Activated CD8-positive, alpha-beta memory T cell treated with anti-CD3 and anti-CD28 coated beads for 4 hours (primary cell): ENCODE measurements at places on chromosomes 3 and 15.

DNA sequence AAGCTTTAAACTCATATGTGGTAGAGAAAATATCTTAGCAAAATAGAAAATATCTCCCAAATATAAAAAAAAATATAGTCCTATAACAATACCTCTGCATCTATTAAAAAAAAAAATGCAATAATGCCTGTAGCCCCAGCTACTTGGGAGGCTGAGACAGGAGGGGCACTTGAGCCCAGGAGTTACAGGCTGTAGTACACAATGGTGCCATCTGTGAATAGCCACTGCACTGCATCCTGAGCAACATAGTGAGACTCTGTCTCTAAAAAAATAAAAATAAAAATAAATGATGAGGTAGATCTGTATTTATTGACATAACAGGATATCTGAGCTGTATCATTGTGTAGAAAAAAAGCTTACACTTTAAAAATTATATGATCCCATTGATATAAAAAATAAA is 70.4 kb downstream of the PFN2 start:
- DNase-seq, result no peak

DNA sequence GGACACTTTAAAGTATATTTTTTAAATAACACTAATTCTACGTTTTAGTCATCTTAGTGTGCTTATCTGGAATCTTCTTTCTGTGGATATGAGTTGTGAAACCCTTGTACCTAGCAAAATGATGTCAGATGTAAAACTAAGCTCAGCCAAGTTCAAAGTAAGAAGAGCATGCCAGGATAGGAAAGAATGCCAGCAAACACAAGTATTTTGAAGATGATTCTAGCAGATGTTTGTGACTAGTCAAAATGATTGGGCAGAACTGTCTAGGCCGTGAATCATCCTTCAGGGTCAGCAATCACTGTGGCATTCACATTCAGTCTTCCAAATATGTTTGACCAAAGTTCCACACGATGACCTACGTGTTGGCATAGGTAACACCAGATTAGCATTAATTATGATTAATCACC is 5.4 kb upstream of the PLOD2 start:
- DNase-seq, result no peak

- DNase-seq, result no peak
These were observed 2.9 kb downstream of the KLHL24 start for GRCh38 chr3:183638101-183638852.

DNA sequence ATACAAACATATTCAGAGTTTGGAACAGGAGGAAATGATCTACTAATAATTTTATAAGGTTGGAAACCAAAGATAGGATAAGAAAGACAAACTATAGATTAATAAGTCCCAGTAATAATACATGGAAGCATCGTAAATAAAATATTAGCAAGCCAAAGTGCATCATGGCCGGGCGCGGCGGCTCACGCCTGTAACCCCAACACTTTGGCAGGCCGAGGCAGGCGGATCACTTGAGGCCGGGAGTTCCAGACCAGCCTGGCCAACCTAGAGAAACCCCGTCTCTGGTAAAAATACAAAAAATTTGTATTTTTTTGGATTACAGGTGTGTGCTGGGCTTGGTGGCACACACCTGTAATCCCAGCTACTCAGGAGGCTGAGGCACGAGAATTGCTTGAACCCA is 14.9 kb downstream of the MUC4 start:
- DNase-seq, result no peak

DNA sequence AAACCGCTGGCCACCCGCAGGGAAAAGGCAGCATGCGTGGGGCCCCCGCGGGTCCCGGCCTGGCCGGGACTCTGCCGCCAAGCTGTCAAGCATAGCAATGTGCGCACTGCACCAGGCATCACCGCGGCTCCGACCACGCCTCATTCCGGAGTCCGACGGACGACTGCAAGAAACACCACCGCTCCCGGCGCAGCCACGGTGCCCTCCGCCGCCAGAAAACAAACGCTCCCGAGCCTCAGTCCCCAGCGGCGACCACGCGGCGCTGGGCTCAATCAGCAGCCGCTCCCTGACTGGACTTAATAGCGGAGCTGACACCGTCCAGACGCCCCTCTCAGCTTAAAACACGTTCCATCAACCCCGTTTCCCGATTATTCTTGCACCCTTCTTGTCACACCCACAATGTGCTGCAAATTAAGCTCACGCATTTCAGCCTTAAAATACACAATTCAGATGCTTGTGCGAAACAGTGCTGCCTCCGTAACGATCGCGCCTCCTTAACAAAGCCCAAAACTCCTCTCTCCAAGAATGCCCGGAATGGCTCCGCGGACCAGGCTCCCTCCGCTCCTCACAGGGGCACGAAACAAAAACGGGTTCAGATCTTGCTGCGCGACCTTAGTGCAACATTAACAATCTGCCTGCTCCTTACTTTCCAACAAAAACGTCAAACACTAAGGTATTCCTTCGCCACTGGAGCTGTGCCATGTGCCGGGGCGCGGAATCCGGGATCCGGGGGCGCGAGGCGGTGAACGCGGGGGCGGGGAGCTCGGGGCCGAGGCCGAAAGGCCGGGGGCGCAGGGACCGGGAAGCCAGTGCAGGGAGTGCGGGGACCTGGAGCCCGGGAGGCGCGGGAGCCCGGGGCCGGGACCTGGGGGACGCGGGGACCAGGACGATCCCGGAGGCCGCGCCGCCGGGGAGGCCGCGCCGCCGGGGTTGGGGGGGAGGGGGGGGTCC is 655 bp downstream of the CYFIP1 start:
- no peak for DNase-seq

- DNase-seq, result no peak
These were observed 983 bp upstream of the ALAS1 start for GRCh38 chr3:52196977-52197376.

- DNase-seq, result no peak
These were observed 3.3 kb downstream of the AMIGO3 start for GRCh38 chr3:49716169-49716568.

GRCh38 chr3:107598926-107599771 is 76.4 kb downstream of the BBX start:
- no peak for DNase-seq

GRCh38 chr15:50063226-50063625 is 55.8 kb downstream of the ATP8B4 start:
- no peak for DNase-seq
